Suppressor macrophage treated with lipopolysaccharide for 4 hours (primary cell): ENCODE measurements at places on chromosomes 13 and 19.
A peak's percentile ranks its signal among the peaks of the same experiment; 100 is the strongest.

DNA sequence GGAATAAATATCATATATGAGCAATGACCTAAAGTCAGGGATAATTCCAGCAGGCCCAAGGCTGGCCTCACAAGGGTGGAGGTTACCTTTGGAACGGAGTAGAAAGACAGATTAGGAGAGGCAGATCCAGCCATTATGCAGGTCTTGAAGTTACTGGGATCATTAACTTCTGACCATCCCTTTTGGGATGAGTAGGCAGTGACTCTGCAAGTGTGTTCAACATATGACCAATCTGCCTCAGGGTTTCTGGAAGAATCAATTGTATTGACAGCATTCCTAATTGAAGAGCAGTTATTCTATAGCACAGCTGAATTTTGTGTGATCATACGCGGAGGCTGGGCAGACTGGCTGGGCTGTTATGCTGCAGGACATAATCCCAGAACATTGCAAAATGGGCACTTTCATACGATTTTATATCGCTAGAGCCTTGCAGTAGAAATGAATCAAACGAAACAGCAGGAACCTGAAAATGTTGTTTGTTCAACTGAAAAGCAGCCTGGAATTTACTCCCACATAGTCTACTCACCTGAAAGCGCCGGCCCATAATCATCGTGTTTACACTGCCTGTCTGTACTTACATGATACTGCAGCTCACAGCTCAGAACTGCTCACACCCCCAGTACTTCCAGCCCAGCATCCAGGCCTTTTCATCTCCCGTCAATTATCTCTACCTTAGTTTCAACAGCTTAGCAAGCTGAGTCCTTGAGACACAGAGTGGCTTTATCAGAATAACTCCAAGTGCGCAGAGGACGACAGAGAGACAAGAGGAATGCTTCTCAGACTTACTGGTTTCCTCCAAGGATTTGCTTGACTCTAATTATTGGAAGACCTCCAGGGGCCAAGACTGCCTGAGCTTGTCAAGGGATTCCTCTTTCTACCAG lies 556.1 kb downstream of the EFNB2 start:
- no peak for DNase-seq

GRCh38 chr19:750640-751423 lies at the start of gene MISP:
MISP (plus strand) TSS chr19:751112; CDS start chr19:756947, 5,835 bp downstream.
- no peak for DNase-seq

DNA sequence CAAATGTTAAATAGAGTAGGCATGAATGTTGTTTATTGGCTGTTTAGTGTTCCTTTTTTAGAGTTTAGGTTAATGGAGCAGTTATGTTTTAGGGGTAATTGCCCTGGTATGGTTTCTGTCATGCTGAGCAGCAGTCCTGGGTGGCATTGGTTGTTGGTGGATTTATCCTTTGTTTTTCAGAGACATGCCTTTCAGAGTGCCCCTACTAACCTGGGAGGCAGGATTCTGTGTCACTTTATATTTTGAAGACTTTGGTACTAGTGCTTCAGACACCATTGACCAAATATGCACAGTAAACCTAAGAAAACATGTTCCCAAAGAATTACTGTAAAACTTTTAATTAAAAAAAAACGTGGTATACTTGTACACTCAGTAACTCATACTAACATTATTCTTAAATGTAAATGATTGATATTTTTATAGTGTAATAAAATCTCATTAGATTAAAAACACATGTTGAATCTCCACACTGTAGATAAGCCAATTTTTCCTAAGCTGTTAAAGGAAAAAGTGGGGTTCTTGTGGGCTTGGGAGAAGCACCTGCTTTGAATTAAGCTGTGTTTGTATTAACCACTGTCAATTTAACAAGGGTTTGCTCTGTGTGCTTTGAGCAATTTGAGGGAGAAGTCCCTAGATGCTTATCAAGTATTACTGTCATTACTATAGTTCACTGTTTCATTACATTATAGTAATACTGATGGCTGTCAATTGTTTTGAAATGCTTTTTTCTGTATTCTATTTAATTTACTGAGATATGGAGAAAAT lies 133.2 kb downstream of the LMO7 start:
- no peak for DNase-seq

DNA sequence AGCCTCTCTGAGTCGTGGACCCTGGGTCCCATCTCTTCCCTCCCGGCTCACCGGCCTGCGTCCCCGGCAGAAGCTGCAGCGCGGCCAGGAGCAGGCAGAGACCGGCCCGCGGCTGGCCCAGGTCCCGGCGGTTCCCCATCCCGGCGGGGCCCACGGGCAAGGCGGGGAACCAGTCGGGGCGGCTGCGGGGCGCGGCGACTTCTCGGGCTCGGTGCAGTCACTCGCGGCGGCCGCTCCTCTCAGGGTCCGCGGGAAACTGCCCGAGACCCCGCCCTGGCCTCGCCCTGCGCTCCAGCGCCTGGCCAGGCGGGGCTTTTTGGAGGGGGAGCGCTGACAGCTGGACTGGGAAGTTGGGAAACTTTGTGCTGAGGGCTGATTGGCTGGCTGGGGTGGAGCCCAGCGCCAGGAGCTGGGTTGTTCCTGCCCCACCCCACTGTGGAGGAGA lies at the start of gene COL5A3:
Gene COL5A3 (minus strand): TSS at position 258 of the 445 bp plus-strand sequence. CDS start 119 bp downstream, at position 139.
- peak; percentile 46 for DNase-seq

- no peak for DNase-seq
These were observed 1193.6 kb downstream of the UQCRFS1 start for GRCh38 chr19:28019371-28019770.

DNA sequence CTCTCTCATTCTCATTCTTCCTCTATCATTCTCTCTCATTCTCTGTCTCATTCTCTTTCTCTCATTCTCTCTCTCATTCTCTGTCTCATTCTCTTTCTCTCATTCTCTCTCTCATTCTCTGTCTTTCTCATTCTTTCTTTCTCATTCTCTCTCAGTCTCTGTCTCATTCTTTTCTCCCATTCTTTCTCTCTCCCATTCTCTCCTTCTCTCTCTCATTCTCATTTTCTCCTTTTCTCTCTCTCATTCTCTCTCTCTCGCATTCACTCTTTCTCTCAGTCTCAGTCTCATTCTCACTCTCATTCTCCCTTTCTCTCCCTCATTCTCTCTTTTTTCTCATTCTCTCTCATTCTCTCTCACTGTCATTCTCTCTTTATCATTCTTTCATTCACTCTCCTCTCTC lies 152.0 kb upstream of the UQCRFS1 start:
- no peak for DNase-seq

DNA sequence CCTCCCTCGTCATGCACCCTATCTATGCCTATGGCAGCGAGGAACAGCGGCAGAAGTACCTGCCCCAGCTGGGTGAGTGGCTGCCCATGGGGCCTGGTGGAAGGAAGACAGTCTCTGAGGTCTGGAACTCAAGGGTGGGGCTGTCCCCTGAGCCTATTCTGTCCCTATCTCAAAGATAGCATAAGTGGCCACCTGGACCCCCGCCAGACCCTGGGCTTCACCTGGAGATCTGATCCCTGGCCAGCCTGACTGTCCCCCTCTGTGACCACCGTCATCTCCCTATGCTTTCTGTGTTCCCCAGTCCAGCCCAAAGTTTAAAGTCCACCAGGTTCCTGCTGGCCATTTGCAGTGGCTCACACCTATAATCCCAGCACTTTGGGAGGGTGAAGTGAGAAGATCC lies 2.6 kb downstream of the GCDH start:
- DNase-seq = no peak

DNA sequence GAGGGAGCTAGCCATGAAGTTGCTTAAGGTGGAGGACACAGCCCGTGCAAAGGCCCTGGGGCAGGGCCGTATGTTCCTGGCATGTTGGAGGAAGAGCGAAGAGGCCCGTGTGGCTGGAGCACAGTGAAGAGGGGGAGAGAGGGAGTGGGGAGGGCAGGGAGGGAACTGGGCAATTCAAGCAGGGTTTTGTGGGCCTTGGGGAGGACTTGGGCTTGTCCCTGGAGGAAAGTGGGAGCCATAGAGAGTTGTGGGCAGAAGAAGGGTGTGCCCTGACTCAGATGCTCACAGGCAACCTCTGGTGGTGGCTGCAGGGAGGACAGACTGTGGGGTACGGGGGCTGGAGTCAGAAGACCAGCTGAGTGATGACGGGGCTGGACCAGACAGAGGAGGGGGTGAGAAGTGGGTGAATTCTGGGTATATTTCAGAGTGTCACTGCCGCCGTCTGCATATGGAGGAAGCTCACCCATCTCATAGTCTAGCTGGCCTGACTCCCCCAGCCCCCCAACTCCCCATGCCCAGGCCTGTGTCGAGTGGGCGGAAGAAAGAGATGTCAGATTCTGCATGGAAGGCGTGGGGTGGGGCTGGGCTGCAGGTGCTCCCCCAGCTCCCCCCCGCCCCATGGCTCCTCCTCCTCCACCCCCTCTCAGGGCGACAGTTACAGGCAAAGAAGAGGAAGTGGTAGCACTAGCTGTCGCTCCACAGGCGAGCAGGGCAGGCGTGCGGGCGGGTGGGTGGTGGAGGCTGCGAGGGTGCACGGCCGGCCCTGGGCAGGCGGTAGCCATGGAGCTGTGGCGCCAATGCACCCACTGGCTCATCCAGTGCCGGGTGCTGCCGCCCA lies at the start of gene VAV1:
Gene VAV1 (plus strand): TSS at position 681 of the 838 bp plus-strand sequence. CDS start 100 bp downstream, at position 781.
- peak; percentile 91 for DNase-seq

- no peak for DNase-seq
These were observed 31.5 kb upstream of the MYO16 start for GRCh38 chr13:108597943-108598342.

GRCh38 chr19:7926021-7926726 lies at the start of gene CTXN1:
CTXN1 (minus strand) TSS chr19:7926135; CDS start chr19:7925538, 597 bp downstream.
- peak; percentile 62 for DNase-seq

DNA sequence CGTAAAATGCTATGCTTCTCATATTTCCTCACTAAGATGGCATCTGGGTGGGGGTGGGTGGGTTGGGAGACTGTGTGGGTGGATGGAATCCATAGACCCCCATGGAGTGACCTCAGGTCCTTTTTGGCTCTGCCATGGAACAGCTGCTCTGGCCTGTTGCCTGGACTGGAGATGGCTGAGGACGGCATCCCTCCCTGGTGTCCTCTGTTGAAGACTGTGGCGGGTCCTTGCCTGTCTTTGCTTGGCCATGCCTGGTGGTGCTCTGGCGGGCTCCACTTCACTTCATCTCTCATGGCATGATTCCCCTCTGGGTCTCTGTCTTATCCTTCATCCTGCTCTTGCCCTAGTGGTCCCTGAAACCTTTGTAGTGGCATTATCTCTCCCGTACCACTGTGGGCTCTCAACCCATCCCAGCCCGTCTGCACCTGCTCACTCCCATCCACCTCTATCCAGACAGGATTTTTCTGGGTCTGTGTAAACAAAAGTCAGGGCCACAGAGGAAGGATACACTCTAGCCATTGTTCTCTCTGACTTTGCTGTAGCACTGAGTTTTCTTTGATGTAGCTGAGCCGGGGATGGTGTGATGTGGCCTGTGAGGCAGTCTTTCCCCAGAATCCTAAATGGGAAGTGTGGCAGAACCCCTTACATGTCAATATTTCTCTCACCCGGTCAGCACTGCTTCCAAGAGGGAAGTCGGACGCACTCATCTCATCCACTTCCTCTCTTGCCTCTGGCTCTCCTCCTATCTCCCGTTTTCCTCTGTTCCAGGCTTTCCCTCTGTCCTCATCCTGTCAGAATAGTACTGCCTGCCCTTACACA lies 36.1 kb downstream of the WDFY2 start:
- peak; percentile 58 for DNase-seq

- no peak for DNase-seq
These were observed 93.1 kb downstream of the WTIP start for GRCh38 chr19:34574704-34575103.

GRCh38 chr19:50191216-50191615 lies 12.2 kb upstream of the MYH14 start:
- no peak for DNase-seq

GRCh38 chr13:59538512-59538911 lies 625.2 kb downstream of the DIAPH3 start:
- DNase-seq = no peak

DNA sequence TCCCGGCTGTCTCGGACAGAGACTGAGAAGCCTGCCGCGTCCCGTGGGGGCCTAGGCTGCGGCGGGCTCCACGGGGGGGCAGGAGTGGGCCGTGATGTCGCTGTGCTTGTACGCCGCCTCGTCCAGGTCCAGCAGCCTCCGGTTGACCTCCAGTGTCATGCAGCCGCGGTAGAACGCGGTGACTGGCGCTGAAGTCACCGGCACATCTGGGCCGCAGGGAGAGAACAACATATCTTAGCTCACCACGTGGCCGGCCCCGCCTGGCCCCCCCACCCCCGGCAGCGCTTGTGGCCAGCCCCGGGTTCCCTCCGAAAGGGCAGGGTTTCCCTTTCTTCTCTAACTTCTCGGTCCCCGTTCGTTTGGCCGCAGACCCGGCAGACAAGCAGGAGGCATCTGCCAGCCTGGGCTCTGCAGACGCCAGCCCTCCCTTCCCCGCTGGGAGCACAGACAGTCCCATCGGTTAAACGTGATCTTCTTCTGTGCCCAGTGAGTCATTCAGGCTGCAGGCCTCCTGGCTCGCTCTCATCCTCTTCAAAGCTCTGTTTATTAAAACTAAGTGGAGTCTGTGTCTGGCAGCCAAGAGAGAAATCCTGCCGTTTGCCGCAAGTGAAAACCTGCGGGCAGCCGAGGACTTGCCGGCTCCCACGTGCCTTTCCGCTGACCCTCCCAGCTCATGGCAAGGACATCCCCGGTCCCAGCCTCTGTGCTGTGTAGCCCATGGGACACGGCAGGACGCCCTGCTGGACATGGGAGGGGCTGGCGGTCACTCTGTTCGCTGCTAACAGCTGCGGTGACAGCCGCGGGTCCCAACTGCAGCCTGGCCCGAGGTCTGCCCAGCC lies 42.8 kb downstream of the GAS6 start:
- no peak for DNase-seq

GRCh38 chr19:37565370-37565669 lies 29.3 kb downstream of the ZNF571 start:
- no peak for DNase-seq

DNA sequence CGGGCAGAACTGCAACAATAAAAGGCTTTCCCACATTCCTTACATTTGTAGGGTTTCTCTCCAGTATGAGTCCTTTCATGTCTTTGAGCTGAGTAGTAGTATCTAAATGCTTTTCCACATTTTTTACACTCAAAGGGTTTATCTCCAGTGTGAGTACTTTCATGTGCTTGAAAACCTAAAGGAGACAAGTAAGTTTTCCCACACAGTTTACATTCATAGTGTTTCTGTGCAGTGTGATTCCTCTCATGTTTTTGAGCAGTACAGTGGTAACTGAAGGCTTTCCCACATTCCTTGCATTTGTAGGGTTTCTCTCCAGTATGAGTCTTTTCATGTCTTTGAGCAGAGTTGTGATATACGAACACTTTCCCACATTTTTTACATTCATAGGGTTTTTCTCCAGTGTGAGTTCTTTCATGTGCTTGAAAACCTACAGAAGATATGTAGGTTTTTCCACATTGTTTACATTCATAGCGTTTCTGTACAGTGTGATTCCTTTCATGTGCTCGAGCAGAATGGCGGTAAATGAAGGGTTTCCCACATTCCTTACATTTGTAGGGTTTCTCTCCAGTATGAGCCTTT lies 47.0 kb downstream of the ZNF44 start:
- no peak for DNase-seq

DNA sequence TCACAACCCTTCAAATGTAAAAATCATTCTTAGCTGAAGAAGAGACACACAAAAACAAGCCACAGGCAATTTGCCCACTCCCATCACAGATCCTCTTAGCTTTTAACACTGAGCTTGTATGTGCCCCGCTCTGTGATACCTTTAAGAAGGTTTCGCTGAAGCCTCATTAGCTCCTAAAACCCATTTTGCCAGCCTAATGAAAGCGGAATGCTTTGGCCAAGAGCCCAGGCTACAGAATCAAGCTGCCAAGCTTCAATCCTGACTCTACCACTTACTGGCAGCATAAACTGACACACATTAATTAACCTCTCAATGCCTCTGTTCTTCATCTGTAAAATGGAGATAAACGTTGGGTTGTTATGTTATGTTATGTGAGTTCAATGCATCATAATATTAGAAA lies 10.5 kb downstream of the ZNF112 start:
- DNase-seq = no peak

- no peak for DNase-seq
These were observed 30.4 kb downstream of the NOTCH3 start for GRCh38 chr19:15170345-15170744.

GRCh38 chr13:19664481-19665230 lies 31.2 kb downstream of the MPHOSPH8 start:
- DNase-seq = no peak
